WTC11 (cell line): ENCODE measurements at places on chromosomes 16 and 17.

- no peak for DNase-seq
Measured at GRCh38 chr16:69496376-69496775, 69.4 kb upstream of the NFAT5 start.

DNA sequence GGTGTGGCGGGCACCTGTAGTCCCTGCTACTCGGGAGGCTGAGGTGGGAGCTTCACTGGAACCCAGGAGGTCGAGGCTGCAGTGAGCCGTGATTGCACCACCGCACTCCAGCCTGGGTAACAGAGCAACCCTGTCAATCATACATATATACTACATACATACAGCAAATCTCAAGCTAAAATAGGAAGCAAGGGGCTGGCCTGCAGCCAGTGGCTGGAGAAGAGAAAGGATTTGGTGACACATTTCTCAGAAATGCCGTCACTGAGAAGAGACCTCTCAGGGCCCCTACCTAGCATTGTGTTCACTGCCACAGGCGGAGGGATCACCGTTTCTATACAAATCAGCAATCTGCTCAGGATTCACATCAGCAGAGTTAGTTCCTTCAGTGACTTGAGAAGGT lies 16.9 kb downstream of the NARF start:
- no peak for DNase-seq

- DNase-seq = no peak
Measured at GRCh38 chr16:75305364-75306098, 54.1 kb upstream of the BCAR1 start.

GRCh38 chr17:78428836-78429617 lies 50.6 kb downstream of the PGS1 start:
- no peak for DNase-seq

DNA sequence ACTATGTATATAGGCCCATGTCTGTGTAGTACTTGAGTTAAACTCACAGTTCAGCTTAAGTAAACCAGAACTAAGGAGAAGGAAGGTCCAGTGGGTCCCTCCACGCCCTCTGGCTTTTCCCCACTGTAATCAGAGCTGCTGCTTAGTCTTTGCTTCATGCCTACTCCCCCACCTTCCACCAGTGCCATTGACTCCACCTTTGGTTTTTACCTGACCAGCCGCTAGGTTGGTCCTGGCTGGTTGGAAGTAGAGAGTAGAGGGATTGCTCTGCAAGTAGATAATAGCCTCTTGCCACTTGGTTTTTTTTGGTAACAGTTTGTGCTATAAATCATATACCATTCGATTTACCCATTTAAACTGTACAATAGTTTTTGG lies 22.8 kb upstream of the PHKG2 start:
- DNase-seq = no peak
